T-helper 2 cell treated with Interferon-gamma antibody and Interleukin-4, amounts not matched to agents 5 μg/mL and 100 μg/mL, for 36 hours (primary cell): ENCODE measurements at places on chromosomes 5 and 9.

- no peak for DNase-seq
These were observed 63.5 kb downstream of the DUSP1 start for GRCh38 chr5:172707285-172708182.

DNA sequence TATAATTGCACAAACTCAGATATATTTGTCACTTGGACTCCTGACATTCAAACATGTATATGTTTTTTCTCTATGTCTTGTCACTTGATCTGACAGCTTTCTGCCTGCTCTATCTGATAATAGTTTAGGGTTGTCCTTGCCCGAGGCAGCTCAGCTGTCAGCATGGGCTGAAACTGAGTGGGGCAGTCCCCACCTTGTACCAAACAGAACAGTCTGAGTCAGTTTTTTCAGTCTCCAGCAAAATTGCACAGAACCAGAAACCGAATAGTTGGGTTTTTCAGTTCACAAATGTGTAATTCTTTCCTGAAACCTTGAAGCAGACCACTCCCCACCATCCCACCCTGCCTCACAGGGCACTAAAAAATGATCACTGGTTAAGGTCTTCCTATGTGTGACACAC is 9.5 kb upstream of the HAND1 start:
- DNase-seq = peak; percentile 71

- no peak for DNase-seq
These were observed 2.7 kb downstream of the PRDM12 start for GRCh38 chr9:130667120-130667435.

DNA sequence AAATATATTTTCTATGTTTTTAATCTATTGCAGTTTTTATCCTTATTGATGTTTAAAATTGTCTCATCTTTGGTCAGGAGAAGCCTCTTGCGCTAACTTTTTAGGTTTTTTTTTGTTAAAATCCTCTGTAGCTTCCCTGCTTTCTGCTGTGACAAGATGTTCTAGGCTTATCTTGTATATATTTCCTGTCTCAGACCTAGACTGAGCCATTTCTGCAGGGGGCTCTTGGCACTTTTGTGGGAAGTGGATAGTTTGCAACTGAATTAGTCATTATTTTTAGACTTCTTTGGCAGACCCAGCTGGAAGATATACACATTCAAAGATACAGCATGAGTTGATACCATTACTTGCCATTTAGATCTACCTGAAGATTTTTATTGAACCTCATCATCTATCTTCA is 28.8 kb downstream of the TCERG1 start:
- DNase-seq = no peak

GRCh38 chr5:72540759-72541438 is 33.7 kb upstream of the ZNF366 start:
- DNase-seq = no peak

GRCh38 chr5:164394686-164395194 is 889.3 kb downstream of the MAT2B start:
- DNase-seq = no peak

GRCh38 chr5:120808135-120808534 is 344.0 kb downstream of the PRR16 start:
- no peak for DNase-seq
